ENCODE measurements at places on chromosomes 16 and 17. TPM values are rescaled to one million over a fixed set of nuclear protein-coding genes. Genes with fewer than 3 reads are reported as not detected.

FBXO39 gene
- 0.20 TPM for total RNA-seq

C16orf92 gene
- total RNA-seq = not detected

OR4D1 gene
- total RNA-seq = not detected

CRHR1 gene
- total RNA-seq = not detected

NOXO1 gene
- 34.6 TPM for total RNA-seq

HBM gene
- not detected for total RNA-seq

CTRB2 gene
- total RNA-seq = not detected

RDM1 gene
- 2.1 TPM for total RNA-seq

EFCAB5 gene
- total RNA-seq = 2.4 TPM

MGAT5B gene
- 0.46 TPM for total RNA-seq

HYDIN gene
- 1.9 TPM for total RNA-seq

KRT17 gene
- not detected for total RNA-seq

VAT1L gene
- total RNA-seq = 1.6 TPM

ITGAL gene
- 6.7 TPM for total RNA-seq

CD300LG gene
- total RNA-seq = 0.87 TPM

CCDC78 gene
- 0.95 TPM for total RNA-seq

GPR179 gene
- not detected for total RNA-seq

BCO1 gene
- 5.1 TPM for total RNA-seq

ARL5C gene
- total RNA-seq = not detected
